ENCODE measurements at places on chromosomes 1 and 21.
A peak's percentile ranks its signal among the peaks of the same experiment; 100 is the strongest.

- peak; percentile 5 for DNase-seq
Observed at GRCh38 chr21:17514124-17514845, 1.4 kb downstream of the CXADR start.

DNA sequence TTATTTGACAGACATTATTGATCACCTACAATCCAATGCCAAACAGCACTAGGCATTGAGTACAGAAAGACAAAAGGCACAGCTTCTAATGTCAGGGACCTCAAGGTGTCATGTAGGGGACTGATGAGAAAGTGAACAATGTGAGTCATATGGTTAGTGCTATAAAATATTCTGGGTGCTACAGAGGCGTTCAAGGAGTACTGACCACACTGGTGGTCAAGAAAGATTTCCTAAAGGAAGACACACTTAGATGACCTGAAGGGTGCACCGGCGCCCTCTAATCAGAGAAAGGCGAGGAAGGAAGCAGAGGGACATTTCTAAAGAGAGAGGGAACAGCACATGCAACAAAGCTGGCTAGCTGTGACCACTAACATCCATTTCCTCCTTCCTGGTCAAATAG, 64.9 kb upstream of the F3 start:
- no peak for DNase-seq

- DNase-seq, result peak; percentile 14
Observed at GRCh38 chr21:38468989-38469388, 29.3 kb downstream of the ERG start.

GRCh38 chr21:29145354-29145782, 14.9 kb downstream of the MAP3K7CL start:
- DNase-seq, result peak; percentile 96

- no peak for DNase-seq
Observed at GRCh38 chr1:15452866-15453571, 3.5 kb upstream of the CELA2A start.

DNA sequence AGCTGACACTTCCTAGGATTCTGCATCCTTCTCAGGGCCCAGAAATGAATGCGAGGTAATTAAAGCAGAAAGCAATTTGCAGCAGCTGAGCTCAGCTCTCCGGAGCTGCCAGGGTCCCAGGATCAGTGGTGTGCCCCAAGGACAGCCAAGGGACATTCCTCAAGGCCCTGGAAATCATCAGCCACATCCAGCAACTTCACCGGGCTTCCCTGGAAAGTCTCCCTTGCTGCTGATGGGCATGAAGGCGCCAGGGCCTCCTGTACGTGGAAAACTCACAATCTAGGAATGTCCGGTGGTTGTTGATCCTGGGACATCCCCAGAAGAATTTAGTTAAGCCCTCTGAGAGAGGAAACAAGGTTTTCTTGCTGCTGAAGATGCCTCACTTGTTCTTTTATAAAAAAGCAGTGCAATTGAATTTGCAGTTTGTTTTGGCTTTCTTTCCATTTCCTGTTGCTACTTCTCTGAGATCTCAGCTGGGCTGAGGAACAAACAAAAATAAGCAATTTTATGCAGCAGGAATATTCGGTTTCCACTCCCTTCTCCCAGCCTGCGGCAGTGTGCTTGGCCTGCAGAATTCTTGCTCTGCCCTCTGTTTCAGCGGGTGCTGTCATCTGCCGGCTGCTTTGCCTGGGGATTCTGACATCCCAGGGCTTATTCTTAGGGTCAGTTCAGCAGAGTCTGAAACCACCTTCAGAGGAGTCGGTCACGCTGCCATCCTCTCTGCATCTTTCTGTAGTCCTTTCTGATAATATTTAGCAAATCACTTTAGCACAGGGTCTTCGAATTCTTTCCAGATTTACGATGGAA, 85.9 kb downstream of the TCP10L start:
- no peak for DNase-seq

DNA sequence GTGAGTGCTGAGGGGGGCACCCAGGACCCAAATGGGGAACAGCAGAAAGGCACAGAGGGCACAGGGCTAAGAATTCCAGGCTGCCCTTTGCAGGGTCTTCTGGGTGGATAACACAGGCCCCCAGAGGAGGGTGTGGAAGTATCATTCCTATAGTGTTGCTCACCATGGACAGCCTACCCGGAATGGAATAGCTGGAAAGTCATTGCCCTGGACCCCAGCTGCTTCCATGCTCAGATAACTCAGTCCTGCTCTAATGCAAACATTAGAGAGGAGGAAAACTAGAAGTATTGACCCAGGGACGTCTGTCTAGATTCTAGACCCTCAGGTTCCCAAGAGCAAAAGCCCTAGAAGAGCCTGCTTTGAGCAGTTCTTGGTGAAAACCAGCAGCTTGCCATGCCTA, 24.7 kb downstream of the SLC6A17 start:
- no peak for DNase-seq

GRCh38 chr21:42850866-42851391, 28.4 kb downstream of the WDR4 start:
- DNase-seq, result peak; percentile 26

DNA sequence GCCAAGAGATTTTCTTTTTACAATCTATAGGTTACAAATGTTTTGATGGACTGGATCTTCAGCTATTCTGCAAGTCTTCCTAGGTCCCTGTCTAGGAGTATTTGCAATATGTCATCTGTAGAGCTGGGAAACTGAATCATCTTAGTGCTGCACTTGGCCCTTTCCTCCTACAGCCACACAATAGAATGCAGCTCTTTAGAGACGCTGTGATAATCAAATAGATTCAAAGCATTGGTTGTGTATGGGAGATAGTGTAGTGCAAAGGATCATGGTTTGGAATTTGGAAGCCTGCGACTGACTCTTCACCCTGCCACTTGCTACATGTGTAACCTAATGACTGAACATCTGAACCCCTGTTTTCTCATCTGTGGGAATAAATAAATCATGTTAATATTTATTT, 93.7 kb downstream of the AK5 start:
- no peak for DNase-seq

DNA sequence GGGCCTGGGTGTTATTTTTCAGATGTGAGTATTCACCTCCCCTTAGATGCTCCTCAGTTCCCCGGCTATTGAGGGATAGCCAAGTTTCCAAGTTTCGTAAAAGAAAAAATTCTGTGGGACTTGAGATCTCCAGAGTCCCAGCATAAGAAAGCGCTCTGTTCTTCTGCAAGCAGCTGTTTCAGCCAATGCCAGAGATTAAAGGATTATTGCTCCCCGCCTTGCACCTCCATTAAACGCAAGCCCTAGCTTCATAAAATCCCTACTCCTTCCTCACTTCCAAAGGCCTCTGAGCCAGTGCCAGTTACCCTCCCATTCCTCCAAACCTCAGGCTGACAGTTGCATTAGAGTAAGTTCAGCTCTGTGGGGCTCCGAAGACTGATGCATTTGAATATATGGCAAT, 56.4 kb downstream of the CHIA start:
- no peak for DNase-seq

- DNase-seq, result no peak
Observed at GRCh38 chr1:26779098-26779668, 8.6 kb upstream of the PIGV start.

- no peak for DNase-seq
Observed at GRCh38 chr1:151574575-151575529, 34.7 kb downstream of the TUFT1 start.

GRCh38 chr1:21534674-21535378, 25.6 kb downstream of the ALPL start:
- DNase-seq, result peak; percentile 68

GRCh38 chr1:33418811-33419210, 12.1 kb downstream of the PHC2 start:
- peak; percentile 91 for DNase-seq

DNA sequence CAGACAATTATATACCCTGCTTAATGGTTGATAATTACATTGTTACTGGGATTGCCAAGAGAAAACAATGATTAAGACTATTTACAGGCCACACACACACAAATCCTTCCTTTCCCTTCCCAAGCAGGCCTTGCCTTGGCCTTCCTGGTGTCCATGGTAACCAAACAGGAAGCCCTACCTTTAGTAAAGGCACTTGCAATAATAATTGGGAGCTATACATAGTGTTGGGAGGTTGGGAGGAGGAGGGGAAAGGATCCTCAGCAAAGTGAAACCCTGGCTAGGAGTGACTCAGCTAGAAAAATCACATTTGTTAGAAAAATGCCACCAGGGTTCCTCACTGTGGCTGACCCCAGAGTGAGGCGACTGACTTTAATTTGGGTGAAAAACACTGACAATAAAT, 122.3 kb upstream of the ADAR start:
- DNase-seq, result no peak

GRCh38 chr1:40988280-40988679, 8.8 kb downstream of the CTPS1 start:
- no peak for DNase-seq

GRCh38 chr1:31335007-31335406, 37.9 kb downstream of the FABP3 start:
- peak; percentile 75 for DNase-seq

- no peak for DNase-seq
Observed at GRCh38 chr1:180917306-180918065, 4.8 kb downstream of the KIAA1614 start.

DNA sequence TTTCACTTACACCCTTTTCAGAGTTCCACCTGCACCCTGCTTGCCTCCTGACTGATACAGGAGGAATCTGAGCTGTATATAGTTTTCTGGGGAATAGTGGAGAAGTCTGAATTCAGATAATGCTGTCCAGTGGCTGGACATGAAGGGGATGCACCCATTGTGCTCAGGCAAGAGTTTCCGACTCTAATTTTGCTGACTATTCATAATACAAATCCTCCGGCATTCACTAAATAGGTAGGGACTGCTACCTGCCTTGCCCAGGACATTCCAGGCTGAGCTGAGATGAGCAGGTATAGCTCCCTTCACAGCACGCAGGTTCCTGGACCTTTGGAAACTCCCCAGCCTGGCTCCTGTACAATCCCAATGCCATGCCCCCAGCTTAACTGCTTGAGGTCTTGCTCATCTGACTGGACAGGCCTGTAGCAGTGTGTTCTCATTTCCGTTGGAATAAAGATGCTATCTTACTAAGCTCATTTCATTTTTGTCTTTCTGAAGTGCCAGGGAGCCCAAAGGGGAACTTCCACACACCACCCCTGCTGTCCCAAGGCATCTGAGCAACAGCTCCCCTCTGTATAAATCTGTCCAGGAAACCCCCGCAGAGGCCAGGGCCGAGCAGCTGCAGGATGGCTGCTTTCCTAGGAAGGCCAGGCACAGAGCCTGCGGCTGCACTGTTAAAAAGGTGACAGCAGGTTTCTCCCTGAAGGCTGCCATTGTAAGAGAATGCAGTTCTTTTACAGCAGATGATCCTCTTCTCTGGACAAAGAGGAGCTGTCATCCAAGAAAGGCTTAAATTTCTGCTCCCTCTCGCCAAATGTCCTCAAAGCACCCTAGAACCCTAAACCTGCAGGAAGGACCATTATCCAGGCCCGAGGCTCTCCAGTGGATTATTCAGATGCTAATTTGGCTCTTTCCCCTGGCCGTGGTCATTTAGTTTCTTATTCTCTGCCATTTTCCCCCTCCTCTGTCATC, 21.7 kb upstream of the VASH2 start:
- DNase-seq, result no peak

DNA sequence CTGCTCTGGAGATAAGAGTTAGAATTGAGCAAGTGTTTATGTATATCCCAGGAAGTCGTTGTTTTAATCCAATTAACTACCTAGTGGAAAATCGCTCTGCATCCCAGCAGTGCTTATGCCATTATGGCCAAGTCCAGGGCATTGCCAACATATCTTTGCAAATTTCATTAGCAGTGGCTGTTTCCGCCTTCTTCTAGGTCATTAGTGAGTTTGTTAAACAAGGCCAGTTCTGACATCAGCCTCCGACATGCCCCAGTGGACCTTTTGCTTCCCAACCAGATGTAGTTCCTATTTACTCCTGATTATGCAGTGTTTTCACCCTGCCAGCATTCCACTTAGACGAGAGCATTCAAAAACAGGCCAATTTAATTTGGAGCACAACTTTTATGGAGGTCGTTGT, 106.8 kb upstream of the FAM78B start:
- no peak for DNase-seq

DNA sequence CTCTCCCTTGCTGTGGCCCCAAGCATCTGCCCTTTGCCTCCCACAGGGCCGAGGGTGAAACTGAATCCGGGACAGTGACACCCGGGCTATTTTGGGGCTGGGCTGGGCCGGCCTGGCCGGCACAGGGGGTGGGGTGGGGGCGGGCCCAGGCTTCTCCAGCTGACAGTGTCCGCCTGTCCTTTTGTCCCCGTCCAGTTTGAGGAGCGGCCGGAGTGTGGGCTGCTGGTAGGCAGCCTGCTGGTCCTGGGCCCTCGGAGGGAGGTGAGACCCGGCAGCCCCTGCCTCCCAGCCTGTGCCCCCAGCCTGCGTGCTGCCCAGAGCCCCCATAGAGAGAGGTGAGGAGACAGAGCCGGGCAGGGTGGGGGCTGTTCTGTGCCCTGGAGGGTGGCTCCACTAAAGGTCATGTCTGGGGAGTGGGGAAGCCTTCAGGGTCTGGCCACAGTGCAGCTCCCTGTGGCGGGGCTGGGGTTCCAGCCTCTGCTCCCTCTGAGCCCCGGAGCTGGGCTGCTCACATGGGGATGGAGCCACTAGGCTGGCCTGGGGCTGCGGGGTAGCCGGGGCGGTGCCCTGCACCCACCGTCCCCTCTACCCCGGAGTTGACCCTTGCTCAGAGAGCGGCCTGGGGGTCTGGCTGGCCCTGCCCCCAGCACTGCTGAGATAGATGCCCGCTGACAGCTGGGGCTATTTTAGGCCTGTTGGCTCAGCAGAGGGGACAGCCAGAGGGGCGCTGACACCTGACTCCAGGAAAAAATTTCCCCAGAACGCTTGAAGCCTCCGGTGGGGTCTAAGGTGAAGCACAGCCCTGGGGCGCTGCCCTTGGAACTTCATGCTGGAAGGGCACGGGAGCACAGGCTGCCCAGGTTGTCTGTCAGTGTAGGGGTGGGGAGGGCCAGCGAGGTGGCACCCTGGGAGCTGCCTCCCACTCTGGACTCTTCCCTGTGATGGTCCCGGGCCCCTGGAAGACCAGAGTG, at the start of gene OBSCN:
TSS of gene OBSCN (plus strand) at position 194 of the 971 bp plus-strand sequence. CDS start 3,740 bp downstream, outside the sequence.
- no peak for DNase-seq

DNA sequence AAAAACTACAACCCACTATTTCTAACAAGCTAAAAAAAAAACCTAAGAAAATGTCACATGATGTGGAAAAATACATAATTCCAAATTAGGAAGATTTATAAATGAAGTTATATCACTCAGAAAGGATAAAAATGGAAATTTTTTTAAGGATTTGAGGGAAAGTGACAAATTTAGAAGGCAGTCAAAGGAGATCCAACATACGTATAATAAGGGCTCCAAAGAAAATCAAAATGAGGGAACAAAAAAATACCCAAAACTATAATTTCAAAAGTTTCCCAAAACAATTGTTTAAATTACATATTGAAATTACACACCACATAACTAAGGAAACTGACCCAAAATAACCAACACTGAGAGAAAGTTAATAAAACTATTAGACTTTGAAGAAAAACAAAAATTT, 381.1 kb upstream of the KAZN start:
- DNase-seq, result no peak

DNA sequence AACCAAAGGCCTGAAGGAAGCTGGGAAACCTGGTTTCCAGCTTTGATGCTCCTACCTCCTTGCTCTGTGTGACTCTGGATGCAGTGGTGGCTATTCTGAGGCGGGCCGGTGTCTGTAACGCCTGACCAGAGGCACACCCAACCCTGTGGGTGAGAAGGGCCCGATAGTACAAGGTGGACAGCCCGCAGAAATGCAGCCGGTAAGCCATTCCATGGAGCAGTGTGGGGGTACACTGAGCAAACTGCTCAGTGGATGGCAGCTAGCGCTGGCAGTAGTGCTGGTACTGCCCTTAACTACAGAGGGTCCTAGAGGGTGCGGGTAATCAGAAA, 36.0 kb downstream of the AHDC1 start:
- DNase-seq, result no peak
